NK-92 treated with Interleukin-12 subunit alpha and Interleukin-12 subunit beta, amount 100 ng/mL, for 24 hours (cell line): ENCODE measurements at places on chromosomes 4 and X.

DNA sequence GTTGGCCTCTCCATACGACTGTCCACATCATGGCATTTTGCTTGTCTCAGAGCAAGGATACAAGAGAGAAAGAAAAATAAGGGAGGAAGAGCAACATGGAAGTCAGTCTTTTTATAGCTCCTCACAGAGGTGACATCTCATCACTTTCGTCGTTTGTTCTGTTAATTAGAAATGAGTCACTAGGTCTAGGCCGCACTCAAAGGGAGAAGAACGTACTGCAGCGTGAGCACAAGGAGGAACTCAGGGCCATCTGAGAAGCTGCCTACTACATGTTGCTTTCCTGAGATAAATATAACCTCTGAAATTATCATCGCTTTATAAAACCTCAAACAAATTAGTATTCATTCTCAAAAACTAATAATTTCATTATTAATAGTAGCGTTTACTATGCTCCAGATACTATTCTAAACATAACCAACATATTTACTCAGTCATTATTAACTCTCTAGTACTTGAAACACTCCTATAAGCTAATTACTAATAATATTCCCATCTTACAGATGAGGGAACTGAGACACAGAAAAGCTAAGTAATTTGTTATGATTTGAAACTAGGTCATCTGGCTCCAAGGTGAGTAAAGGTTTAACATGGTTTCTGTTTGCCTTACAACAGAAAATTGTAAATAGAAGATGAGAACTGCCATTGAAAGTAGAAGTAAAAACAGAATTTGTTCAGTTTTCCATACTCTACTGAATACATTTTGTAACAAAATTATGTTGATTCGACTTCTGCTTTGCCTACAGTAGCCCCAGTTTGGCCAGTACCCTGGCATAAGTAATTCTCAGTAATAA, 213.2 kb upstream of the UGT8 start:
- DNase-seq, result no peak

DNA sequence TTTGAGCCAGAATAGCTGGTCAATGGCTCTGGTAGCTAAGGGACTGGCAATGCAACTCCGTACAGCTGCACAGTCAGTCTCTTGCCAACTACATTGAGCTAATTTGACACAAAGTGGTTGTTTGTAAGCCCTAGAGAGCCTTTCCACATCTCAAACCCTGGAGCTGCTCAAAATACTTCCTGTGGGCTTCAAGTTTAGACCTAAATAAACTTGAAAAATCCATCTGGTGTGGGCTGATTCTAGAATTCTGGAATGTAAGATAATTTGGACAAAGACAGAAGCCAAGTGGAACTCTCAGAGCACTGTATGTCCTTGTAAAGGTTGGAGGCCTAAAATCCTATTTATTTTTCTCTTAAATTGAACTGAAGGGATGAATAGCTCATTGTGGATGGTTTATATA, 380.8 kb downstream of the SPRY1 start:
- DNase-seq, result no peak

- DNase-seq, result no peak
Measured at GRCh38 chr4:143421609-143422008, 84.9 kb downstream of the GAB1 start.

- peak; percentile 55 for DNase-seq
Measured at GRCh38 chr4:3201718-3202702, 46.9 kb upstream of the MSANTD1 start.

DNA sequence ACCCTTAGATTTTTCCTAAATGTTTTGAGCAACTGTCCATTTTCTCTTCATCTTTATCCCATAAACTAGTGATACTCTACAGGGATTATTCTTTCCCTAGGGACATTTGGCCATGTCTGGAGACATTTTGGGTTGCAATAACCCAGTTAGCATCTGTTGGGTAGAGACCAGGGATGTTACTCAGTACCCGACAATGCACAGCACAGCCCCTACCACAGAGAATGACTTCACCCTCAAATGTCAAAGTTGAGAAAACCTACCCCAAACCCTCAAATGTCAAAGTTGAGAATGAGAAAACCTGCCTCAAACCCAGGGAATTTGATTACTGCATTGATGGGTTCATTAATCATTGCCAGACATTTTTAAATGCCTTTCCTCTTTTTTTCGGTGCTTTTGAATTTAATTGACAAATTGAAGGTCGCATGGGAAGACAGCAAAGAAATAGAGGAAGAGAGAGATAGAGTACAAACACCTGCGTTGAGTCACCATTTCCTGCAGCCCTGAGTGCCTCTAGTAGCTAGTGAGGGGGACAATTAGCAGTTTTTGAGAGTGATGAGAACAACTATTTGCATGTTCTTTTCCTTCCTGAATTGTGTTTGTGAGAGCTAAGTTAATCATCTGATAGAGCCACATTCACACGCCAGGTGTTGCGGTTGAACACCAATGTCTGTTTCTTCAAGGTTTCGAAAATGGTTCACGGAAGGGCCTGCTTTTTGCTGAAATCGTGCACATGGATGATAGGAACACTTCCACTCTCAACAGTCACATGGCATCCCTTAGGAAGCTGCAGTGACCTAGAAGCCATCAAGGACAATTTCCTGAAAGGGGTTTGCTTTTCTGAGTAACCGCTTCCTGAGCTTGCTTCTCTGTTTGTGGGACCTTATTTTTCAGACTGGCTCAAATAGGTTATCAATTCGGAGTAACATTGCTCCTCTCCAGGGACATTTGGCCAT, 203.9 kb upstream of the VCX3A start:
- DNase-seq, result peak; percentile 0

- DNase-seq, result no peak
Measured at GRCh38 chr4:77126809-77127208, 30.2 kb upstream of the CCNG2 start.
